CD4-positive, alpha-beta T cell treated with Interferon alpha-2 for 1 hour (primary cell): ENCODE measurements at places on chromosomes 7 and 10.

DNA sequence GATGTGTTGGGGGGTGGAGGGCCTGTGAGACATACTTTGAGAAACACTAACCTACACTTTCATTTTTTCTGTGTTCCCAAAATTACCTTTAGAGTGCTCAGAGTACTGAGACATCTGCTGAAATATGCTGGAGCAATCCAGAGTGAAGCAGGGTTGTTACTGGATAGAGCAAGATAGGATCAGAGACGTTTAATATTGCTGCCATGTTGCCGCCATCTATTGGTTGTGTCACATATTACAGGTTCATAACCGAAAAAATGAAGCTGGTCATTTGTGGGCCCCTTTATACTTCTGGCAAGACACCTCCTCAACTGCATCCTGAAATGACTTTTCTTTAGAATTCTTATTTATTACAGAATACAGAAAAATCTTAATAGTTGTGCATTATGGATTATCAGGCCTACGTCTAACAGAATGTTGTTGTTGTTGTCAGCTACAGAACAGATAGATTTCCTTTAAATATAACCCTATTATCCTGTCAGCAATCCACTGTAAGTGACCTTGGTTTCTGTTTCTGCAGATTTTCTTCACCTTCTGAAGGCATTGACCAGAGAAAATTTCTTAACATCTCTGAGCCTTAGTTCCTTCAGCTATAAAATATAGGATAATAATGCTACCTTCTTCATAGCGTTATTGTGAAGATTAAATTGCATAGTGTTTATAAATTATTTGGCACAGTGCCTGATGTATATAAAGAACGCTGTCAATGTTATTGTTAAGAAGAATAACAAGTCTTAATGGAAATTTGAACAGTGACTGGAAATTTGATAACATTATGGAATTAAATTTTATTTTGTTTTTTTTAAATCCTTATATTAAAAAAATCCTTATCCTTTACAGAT lies 16.2 kb upstream of the DLD start:
- DNase-seq, result peak; percentile 29

GRCh38 chr7:2709553-2710285 lies 21.7 kb downstream of the AMZ1 start:
- peak; percentile 82 for DNase-seq

DNA sequence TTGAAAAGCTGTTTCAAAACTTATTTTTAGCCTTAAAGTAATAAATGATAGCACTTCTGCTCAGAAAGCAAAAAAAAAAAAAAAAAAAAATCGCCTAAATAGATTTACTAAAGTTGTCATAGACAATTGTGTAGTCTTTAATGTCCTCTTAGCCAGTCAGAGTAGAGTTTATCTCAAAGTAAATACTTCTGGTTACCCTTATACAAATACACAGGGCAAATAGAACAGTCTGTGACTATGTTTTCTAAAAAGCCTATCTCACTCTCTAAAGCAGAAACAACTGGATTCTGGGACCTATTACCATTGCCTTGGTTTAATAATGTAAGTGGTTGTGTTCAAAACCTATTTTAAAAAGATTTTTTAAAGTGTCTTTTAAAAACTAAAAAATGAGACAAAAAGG lies 156.2 kb upstream of the THSD7A start:
- DNase-seq, result no peak

DNA sequence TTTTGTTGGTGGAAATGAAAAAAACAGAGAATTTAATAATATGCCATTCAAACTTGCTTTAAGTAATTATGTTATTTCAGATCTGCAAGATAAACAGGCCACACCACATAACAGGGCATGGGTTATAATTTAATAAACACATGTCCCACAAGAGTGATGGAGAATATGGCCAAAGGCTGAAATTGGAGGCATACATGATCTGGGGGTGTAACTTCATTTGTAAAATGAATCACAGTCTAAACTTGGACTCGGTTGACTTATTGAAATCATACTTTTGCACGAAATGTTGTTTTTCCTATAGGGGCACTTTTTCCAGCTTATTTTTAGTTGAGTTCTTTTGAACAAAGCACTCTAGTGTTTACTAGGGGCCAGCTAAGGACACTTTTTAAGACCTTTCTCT lies 151.6 kb downstream of the TMEM26 start:
- no peak for DNase-seq

DNA sequence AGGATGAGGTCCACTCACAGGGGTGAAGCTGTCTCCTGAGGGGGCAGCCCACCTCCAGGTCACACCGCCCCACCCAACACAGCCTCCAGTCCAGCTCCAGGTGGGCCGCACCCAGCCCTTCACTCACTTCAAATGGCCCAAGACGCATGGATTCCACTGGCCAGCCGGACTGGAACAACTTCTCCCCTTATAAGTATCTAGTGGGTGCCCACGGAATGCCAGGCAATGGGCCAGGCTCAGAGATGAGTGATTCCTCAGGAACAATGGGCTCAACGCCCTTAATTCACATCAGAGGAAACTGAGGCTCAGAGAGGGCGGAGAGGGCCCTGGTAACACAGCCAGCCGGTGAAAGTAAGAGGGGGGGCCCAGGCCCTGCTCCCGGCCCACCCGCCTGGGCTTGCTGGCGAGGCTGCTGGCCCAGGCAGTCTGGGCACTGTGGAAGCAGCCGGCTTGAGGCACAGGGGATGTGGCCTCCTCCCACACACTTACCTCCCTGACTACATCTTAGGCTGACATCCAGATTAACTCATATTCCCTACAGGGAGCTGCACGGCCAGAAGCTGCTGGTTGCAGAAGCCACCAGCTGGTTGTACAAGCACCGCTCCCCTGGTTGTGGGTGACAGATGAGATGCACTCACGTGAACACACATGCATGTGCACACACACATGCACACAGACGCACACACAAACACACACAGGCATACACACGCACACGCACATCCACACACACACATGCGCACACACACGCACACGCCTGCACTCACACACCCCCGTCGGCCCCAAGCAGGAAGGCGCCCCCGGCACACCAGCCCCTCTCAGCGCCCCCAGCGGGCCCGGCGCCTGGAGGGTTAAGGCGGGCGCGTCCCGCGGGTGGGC lies 1.0 kb upstream of the FAM20C start:
- DNase-seq, result no peak

DNA sequence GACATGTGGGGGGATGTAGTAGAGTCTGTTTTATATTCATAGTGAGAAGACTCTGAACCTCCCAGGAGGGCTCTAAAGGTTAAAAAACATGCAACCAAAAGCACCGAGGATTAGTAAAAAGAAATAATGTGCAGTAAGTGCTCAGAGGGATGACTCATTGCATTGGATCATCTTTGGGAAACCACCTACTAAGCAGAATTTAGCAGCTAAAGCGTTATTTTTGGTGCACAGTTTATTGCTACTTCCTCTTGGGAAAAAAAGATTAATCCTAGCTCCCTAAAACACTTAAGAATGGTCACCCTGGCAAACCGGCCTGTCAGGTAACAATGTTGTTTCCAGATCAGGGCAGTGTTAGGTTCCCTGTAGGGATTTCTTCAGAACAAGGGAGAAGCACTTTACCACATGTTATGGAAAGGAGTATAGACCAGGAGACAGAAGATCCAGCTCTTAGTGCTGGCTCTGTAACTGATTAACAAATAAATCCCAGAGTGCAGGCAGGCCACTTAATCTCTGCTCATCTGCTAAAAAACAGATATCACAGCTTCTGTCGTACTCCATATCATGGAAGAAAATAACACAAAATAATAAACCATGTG lies 44.8 kb upstream of the FAM133B start:
- DNase-seq, result peak; percentile 32

- DNase-seq, result no peak
These were observed 2.9 kb downstream of the SGMS1 start for GRCh38 chr10:50620899-50621298.

- no peak for DNase-seq
These were observed 139.5 kb upstream of the FERD3L start for GRCh38 chr7:19284596-19285300.

- no peak for DNase-seq
These were observed 314.5 kb downstream of the CACNA2D1 start for GRCh38 chr7:82129091-82129490.

GRCh38 chr7:113806633-113807327 lies 112.0 kb downstream of the PPP1R3A start:
- DNase-seq, result no peak

GRCh38 chr7:148909568-148909967 lies 25.5 kb upstream of the EZH2 start:
- no peak for DNase-seq

- no peak for DNase-seq
These were observed 431.4 kb downstream of the DNAJB6 start for GRCh38 chr7:157768198-157768597.

DNA sequence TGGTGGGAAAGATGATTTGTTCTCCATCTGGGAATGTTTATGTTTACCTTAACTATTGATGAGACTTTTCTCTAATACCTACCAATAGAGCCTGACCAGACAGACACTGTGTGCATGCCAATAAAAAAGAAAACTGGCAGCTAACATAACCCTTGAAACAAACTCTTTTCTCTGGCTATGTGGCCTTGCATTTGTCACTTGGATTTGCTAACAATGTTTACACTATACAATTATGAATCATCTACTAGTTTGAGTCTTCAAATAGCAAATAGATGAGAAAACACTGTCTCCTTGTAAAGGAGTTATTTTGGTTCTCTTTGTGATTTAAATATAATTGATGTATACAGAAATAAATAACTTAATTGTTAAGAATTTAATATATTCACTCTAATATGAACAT lies 273.1 kb downstream of the SEMA3D start:
- DNase-seq, result no peak

GRCh38 chr7:106216923-106217542 lies 67.8 kb downstream of the NAMPT start:
- no peak for DNase-seq
